Activated T-helper 17 cell treated with anti-CD3 and anti-CD28 coated beads, Interleukin-2, amount 50 U/mL, for 72 hours (primary cell): ENCODE measurements at places on chromosomes 2 and 18. TPM values are rescaled to one million over a fixed set of nuclear protein-coding genes. Genes with fewer than 3 reads are reported as not detected.

GRCh38 chr2:131682122-131682944 is 154.6 kb downstream of the CCDC74A start:
- ATAC-seq = peak; percentile 99

GRCh38 chr2:147862859-147863516 is 18.2 kb downstream of the ACVR2A start:
- peak; percentile 29 for ATAC-seq

Gene LYPD1
- not detected for total RNA-seq

DNA sequence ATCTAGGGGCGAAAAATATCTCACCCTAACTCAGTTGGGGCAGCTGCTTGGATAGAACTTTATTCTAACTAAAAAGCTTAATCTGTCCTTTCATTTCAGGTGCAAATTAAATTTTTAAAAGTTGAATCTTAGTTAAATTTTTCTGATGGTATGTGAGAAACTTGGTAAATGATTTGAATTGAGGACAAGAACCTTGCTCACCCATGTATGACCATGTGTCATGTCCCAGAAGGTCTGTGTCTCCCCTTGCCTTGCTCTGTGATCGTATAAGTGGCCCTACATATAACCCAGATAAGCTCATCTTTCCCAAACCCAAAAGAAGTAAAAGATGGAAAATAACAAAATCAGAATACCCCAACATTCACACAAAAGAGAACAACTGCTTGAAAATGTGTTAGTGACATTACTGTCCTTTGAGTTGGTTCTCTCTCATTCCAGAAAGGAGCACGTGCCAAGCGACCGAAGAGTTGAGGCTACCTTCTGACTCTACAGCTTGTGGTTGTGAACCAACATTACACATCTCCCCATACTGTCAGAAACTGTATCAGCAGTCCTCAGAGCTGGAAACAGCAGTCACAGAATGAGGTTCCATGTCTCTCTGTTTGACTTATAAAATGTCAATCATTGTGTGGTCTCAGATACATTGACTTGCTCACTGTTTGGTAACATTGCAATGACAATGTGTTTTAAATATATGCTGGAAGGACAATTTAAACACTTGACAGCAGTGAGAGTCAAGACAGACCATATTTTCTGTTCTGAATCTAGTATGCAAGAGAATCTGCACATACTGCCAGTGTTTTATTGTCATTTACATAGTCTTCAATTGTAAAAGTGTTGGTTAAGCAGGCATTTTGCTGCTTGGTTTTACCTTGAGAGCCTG is 46.3 kb upstream of the TANK start:
- ATAC-seq = peak; percentile 96

GRCh38 chr2:150591496-150592285 is 104.2 kb upstream of the RND3 start:
- no peak for ATAC-seq

GRCh38 chr2:145344076-145344724 is 824.3 kb upstream of the ZEB2 start:
- ATAC-seq = no peak

Gene PAX8
- 1.6 TPM for total RNA-seq

GRCh38 chr2:211437396-211437795 is 881.0 kb downstream of the CPS1 start:
- no peak for ATAC-seq

DNA sequence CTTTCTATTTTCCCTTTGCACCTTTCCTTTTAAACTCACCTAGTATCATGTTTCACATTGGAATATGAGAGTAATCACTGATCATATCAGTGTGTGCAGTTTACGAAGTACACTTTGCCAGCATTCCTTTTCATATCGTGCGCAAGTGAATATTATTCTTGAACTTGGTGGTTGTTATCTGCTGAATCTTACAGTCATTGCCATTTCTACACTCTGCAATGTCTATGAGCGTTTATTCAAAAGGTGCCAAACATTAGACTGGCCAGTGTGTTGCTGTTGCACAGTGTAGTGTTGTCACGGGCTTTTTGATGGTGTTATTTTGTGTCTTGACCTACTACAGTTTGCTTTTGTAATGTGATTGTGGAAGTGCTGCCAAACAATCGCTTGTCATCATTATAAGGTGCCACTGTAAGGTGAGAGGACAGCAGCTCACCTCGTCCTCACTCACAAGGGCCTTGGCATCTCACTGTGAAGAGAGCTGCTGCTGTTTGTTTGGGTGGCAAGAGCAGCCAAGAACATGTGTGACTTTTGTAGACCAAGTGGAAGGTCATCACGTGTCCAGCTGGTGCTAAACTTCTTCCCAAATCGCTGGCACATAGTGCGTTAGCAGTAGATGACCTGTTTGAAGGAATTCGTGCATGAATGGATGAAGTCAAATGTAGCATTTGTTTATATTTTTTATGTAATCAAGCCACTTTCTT is 113.3 kb downstream of the MYO1B start:
- no peak for ATAC-seq

DNA sequence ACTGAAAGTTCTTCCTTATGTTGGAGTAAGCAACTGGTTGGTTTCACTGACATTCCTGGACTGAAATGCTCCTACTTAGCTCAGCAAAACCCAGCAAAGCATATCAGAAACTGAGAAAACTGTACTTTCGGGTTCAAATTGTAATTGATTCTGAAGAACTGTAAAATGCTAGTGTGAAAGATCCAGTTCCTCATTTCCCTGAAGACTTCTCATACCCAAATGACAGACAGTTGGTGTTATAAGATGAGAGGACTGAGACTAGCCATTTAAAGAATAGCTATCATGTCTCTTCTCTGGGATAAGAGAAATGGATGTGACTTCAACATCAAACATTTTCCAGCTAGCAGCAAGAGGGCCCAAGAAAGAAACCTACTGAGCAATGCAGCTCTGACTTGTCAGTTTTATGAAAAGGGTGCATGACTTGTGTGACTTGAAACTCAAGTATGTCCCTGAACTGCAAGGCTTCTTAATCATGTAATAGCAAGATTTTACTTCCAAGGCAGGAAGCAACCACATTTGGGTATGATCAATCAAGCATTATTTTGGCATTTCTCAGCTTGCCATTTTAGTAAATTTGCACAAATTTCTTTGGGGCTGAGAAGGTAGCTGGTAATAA is 420.3 kb upstream of the MMADHC start:
- ATAC-seq = no peak

Gene MEP1B
- total RNA-seq = 0.13 TPM

Gene UGT1A1
- not detected for total RNA-seq

Gene MPHOSPH10
- 44.0 TPM for total RNA-seq

Gene MAP4K3
- total RNA-seq = 11.3 TPM
